ENCODE measurements at places on chromosomes 12 and 14.

- no peak for DNase-seq
Observed at GRCh38 chr12:131430158-131430742, 280.6 kb upstream of the SFSWAP start.

- DNase-seq: no peak
Observed at GRCh38 chr12:122730215-122731014, at the start of gene HCAR1. Gene HCAR1, minus strand, starts transcription at chr12:122730844. Its CDS starts 505 bp downstream, at chr12:122730339.

DNA sequence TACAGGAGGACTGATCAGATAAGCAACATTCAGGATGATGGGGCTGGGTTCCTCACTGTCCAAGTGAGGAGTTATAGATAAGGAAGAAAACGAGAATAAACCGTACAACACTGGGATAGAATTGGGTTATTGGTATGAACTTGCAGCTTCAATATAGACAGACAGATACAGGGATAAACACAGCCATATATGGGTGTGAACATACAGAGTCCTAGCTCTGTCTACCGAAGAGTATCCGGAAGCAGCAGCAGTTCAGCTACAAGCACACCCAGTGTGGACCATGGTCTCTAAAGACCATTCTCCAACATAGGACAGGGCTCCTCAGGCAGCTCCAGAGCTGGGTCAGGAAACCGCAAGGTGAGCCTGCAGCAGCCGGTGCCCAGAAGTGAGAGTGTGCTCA lies 40.8 kb downstream of the CDC42BPB start:
- no peak for DNase-seq

DNA sequence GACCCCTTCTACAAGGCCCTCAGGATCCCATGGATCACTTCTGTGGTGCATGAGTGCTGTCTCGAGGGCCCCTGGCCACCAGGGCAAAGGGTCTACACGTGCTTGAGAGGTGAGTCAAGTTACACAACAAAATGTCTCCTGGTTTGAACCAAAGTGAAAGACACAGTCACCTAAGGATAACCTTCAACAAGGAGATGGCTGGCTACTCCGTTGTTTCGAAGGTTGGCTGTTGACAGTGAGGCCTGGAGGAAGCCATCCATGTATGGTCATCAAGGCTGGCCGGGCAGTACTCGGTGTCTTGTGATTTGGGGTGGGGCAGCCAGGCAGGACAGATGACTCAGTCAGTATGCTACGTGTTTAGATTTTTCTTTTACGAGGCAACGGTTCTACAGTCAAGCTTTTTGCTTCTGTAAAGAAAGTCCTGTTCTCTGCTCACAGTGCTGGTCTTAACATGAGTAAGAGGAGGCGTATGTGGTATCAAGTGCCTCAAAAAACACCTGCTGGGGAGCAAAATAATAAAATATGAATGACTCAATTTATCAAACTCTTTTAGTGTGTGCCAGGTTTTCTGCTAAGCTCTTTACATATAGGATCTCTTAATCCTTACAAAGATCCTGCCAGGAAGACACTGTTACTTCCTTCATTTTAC lies 18.0 kb upstream of the NT5DC3 start:
- no peak for DNase-seq

DNA sequence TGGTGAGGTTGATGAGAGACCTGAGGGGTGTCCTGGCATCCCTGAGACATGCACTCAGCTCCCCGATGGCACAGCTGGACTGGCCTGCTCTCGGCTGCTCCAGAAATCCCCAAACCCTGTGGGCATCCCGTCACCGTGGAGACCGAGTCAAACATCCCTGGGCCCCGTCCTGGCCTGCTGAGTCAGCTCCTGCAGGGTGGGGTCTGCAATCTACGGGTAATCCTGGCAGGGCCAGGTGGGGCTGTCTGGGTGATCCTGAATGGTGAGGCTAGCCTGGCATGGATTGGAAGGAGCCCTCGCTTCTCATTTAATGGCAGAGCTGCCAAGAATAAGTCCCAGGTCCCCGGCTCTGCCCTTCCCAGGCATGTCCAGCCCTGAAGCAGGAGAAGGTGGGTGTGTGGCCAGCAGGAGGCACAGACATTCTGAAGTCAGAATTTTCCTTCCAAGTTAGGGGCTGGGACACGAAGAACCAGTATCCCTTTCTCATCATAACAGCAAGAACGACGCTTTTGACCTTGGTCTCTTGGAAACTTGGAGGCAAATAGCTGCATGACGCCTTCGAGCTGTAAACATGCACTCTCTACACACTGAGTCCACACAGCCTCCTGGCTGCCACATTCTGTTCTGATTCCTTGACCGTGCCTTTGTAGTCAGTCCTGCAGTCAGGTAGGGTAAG lies 17.7 kb upstream of the SERPINA4 start:
- DNase-seq: no peak

DNA sequence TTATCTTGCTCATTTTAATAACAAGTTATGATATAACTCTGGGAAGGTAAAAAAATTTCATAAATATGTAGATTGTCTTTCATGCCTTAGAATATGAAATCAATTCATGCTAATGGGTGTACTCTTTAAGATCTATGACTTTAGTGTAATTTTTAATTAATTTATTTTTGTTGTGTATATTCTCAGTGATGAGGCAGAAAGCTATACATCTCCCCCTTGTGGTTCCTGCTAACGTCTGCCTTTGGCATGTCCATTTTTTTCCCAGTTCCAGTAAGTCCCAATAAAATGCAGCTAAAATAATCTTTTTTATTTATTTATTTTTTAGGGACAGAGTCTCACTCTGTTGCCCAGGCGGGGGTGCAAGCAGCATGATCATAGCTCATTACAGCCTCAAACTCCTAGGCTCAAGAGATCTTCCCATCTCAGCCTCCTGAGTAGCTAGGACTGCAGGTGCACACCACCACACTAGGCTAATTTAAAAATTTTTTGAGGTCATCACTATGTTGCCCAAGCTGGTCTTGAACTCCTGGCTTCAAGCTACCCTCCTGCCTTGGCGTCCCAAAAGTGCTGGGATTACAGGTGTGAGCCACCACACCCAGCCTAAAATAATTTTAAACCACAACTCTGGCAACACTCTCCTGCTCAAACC lies 3.3 kb upstream of the CHURC1 start:
- DNase-seq: no peak

GRCh38 chr14:66076176-66076575 lies 410.0 kb upstream of the CCDC196 start:
- DNase-seq: no peak

DNA sequence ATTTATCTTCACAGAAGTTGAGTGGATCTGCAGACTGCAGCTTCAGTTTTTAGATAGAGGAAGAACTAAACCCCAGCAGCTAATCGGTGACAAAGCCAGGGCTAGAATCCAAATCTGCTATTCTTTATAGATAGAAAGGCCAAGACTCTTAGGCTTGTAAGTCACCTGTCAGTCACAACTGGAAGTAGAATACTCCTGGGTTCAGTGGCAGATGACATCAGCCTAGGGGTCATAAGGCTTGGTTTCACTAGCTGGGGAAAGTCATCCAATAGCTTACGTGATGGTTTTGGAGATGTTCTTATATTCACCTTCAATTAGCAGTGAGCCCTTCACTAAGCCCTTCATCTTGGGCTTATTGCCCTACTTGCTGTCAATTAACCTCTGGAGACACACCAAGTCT lies 93.4 kb downstream of the APAF1 start:
- no peak for DNase-seq

- DNase-seq: no peak
Observed at GRCh38 chr12:41932470-41932991, 212.1 kb downstream of the GXYLT1 start.

DNA sequence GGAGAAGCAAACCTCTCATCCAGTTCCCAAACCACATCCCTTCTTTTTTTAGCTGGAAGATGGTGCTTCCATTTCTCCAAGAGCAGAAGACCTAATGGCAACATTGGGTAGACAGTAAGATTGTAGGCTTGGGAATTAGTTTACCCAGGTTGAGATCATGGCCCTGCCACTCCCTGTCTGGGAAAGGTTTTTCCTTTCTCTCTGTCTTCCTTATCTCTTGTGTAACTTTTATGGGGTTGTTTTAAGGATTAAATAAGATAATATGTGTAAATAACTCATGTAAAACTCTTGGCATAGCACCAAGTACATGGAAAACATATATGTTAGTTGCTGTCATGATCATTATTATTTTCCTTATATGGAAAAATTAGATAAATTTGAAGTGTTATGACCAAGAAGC lies 23.2 kb upstream of the PSMA6 start:
- no peak for DNase-seq

- DNase-seq: no peak
Observed at GRCh38 chr14:101501341-101501740, 60.0 kb upstream of the DIO3 start.

DNA sequence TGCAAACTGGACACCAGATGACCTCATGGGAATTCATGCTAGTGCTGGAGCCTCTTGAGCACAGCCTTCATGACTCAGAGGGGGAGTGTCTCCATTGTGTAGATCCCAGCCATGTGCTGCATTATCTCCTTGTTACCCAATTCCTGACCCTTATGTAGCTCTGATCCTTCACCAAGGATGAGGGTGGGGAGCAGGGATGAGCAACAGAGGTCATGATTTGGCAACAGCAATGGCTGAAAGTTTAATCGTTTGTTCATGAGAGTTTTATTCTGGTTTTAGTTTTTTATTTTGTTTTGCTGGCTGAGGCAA lies 9.5 kb upstream of the BDKRB1 start:
- DNase-seq: no peak

GRCh38 chr14:99531251-99532096 lies 50.3 kb downstream of the CCNK start:
- no peak for DNase-seq

GRCh38 chr12:108667349-108667748 lies 33.7 kb upstream of the SELPLG start:
- no peak for DNase-seq

DNA sequence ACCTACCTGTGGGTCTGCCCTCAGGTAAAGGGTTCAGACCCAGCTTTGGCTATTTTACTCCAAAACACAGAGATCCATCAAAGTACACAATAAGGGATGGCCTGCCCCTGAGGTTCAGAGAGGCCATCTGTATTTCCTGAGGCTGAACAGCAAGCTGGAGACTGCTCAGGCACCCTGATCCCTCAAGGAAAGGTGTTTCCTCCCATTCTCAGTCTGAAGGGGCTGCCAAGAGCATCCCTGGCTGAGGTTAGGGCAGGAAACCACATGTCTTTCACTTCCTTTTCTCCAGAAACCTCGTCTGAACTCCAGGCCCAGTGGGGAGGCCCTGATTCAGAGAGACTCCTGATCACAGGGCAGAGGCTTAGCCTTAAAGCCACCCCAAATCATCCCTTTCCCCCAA lies 1.5 kb downstream of the RILPL1 start:
- DNase-seq: no peak

- DNase-seq: no peak
Observed at GRCh38 chr14:42437809-42438208, 831.1 kb downstream of the LRFN5 start.

DNA sequence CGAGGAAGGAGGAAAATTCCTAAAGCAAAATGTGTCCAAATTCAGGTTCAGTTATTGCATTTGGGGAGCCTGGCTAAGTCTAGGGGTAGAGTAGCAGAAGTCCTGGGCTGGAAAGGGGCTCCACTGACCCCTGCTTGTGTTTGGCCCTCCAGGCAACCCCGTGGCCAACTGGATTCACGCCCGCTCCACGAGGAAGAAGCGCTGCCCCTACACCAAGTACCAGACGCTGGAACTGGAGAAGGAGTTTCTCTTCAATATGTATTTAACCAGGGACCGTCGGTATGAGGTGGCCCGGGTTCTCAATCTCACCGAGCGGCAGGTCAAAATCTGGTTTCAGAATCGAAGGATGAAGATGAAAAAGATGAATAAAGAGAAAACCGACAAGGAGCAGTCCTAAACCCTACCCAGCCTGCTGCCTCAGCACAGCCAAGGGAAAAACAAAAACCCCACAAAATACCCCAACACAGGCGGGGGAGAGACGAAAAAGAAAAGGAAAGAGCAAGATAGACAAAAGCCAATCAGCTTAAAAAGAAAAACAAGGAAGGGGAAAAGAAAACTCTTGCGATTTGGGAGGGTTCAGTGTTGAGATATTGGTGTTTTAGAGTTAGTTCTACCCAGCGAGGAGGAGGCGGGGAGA lies 2.4 kb downstream of the HOXC9 start:
- DNase-seq: no peak

GRCh38 chr14:81137316-81137715 lies 83.4 kb downstream of the GTF2A1 start:
- DNase-seq: no peak

DNA sequence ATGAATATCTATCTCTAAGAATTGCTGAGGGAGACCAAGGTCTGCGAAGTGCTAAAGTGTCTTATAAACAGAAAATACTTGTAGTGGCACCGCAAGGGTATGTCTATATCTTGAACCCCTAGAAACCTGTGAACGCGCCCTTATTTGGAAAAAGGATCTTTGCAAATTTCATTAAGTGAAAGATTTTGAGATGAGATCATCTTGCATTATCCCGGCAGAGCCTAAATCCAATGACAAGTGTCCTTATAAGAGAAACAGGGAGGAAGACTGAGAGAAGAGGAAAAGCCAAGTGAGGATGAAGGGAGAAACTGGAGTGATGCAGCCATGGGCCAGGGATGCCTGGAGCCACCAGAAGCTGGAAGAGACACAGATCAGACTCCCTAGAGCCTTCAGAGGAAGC lies 27.7 kb downstream of the RBM19 start:
- DNase-seq: no peak

GRCh38 chr12:130049666-130050065 lies 112.6 kb upstream of the FZD10 start:
- DNase-seq: no peak

- DNase-seq: no peak
Observed at GRCh38 chr12:83515306-83516026, 828.8 kb downstream of the TMTC2 start.

DNA sequence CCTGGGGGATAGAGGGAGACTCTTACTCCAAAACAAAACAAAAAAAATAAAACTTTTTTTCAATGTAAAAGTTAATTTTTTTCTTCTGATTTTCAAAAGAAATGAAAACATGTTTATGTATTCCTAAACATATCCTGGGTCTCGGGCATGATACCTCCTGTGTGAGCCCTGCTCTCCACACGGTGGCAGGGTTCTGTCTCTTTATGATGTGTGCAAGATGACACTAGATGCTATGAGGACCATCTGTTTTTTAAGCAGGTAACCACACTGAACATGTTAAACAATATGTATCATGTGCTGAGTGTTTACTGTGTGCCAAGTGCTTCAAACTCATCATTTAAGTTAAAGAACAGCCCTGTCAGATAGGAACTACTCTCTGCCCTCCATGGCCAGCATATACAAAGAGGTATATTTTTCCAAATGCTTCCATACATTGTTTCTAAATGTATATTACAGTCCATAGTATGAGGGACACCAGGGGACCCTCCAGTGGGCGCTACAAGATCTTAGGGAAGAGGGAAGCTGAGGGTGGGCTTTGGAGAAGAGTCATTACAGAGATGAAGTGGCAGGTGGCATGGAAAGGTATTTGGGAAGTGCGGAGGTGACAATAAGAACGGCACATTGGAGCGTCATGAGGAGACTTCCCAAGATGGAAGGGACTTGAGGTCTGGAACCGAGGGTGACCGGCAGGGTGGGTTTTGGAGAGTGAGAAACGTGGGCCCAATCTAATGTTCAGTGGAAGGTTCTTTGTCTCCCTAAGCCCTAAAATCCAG lies 28.5 kb downstream of the FOS start:
- no peak for DNase-seq

GRCh38 chr12:121797937-121798786 lies 4.7 kb upstream of the RHOF start:
- DNase-seq: peak; percentile 49
